ENCODE measurements at places on chromosomes 12 and 14. TPM values are rescaled to one million over a fixed set of nuclear protein-coding genes. Genes with fewer than 3 reads are reported as not detected.

- DNase-seq, result peak; percentile 98
These were observed at the start of the genes APAF1 and IKBIP for GRCh38 chr12:98644712-98645571. Gene APAF1, plus strand, starts transcription at chr12:98645290. Its CDS starts 3,070 bp downstream, at chr12:98648360. Gene IKBIP, minus strand, starts transcription at chr12:98644788. Its CDS starts 87 bp downstream, at chr12:98644701.

- no peak for DNase-seq
These were observed 3.1 kb upstream of the LMO3 start for GRCh38 chr12:16608946-16609539.

The PTGER2 gene
- total RNA-seq, result 3.4 TPM

DNA sequence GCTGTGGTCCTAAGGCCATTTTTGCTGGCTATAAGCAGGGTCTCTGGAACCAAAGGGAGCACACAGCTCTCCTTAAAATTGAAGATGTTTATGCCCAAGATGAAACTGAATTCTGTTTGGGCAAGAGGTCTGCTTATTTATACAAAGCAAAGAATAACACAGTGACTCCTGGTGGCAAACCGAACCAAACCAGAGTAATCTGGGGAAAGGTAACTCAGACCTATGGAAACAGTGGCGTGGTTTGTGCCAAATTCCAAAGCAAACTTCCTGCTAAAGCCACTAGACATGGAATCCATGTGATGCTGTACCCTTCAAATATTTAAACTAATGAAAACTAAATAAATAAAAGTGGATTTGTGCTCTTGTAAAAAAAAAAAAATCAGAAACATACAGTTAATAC, 29.6 kb upstream of the BICDL1 start:
- DNase-seq, result no peak

GRCh38 chr12:38448991-38449390, 132.4 kb downstream of the ALG10B start:
- no peak for DNase-seq

GRCh38 chr12:106048676-106049075, 90.1 kb downstream of the NUAK1 start:
- DNase-seq, result no peak

Measured in ureter (tissue), 1 donor.